ENCODE measurements at places on chromosomes 12 and 14.

GRCh38 chr12:67722296-67722695 is 73.8 kb downstream of the DYRK2 start:
- no peak for DNase-seq

DNA sequence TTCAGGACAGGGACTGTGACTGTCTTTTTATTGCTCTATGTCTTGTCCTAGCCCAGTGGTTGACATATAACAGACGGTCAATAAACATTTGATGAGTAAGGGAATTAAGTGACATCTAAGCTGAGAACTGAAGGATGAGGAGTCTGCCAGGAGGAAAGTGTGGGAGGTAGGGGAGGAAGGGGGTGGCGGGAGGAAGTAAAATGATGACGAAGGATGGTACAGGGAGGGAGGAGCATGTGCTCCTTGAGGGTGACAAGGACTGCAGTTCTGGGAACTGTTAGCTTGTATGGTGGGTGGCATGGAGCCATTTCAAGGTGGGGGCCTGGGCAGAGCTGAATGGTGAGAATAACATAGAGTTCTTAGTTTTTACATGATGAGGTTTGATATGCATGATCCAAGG is 64.4 kb downstream of the RGS6 start:
- no peak for DNase-seq

GRCh38 chr14:99878563-99878962 is 85.3 kb downstream of the EML1 start:
- no peak for DNase-seq

GRCh38 chr12:121934309-121934664 is 15.9 kb downstream of the CFAP251 start:
- no peak for DNase-seq

- no peak for DNase-seq
These were observed 39.8 kb downstream of the GRIN2B start for GRCh38 chr12:13941258-13942249.

Measured in NCI-H510A treated with DMSO at 0.1 percent for 48 hours (cell line).